Activated T-cell treated with anti-CD3 and anti-CD28 coated beads, Interleukin-2, amount 50 U/mL, for 48 hours (primary cell): ENCODE measurements at places on chromosomes 16 and 17.
A peak's percentile ranks its signal among the peaks of the same experiment; 100 is the strongest.

- DNase-seq: peak; percentile 78
These were observed at the start of gene MTMR4 for GRCh38 chr17:58513965-58514769. TSS of gene MTMR4 (minus strand) at chr17:58514638. CDS start at chr17:58514407, 231 bp downstream.

GRCh38 chr16:79182616-79183015 is 417.9 kb downstream of the MAF start:
- no peak for DNase-seq

- DNase-seq: no peak
These were observed 10.2 kb upstream of the KRT20 start for GRCh38 chr17:40895106-40895730.

DNA sequence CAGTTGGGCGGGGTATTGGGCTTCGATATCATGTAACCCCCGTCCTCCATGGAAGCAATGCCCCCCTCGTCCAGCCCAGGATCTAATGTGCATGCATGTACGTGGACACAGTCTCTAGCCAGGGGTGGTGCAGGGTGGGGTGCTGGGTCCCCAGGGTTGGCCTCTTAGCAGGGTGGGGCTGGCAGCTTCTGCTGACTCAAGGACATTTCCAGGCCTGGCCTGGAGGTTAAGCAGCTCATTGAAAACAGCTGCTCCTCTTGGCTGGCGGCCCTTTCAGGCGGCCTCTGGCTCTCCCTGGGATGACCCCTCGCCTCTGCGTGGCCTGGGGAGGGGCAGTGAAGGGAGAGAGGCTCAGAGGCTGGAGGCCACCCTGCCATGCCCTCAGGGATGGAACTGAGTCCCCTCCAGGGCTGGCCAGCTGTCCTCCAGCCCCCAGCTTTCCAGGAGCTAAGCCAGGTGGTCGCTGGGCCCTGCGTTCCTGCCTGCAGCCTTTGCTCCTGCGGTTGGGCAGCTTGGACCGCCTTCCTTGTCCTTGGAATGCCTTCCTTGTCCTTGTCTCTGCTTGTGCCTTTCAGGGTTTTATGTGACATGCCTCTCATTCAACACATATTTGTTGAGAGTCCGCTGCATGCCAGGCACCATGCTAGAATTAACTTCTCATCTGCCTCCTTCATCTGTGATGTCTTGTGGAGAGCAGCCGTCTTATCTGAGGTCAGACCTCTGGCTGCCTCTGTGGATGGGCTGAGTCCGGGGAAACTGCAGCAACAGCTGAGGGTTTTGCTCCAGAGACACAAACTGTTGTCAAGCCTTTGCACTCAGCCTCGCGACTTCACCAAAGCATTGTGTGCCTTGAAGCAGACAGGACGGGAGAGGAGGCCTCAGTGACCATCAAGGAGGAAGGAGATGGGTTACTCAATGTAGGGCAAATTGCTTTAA is 26.6 kb downstream of the MRC2 start:
- no peak for DNase-seq

DNA sequence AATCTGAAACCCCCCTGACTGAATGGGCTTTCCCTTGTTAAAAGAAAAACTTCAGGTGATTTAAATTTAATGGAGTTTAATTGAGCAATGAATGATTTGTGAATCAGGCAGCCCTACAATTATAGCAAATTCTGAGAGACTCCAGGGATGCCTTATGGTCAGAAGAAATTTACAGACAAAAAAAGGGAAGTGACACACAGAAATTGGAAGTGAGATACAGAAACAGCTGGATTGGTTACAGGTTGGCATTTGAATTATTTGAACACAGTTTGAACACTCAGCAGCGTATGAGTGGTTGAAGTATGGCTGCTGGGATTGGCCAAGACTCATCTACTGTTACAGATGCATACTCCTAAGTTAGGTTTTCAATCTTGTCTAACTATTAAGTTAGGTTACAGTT is 19.0 kb upstream of the CPHXL start:
- no peak for DNase-seq

DNA sequence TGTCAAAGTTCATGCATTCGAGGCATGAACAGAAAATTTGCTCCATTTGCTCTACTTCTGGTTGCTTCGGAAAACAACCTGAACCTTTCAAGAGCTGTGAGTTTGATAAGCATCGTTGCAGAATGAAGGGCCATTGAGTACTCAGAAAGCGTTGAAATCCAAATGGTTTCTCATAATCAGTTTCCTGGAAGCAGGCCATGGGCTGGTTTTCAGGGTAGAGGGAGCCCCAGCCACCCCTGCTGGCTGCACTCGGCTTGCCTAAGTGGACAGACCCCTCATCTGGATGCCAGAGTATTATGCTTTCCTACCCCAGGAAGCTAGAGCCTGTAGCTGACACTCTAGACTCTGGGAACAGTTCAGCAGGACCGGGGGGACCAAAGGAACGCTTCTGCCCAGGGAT is 24.4 kb downstream of the SCNN1G start:
- DNase-seq: no peak
